GM23248 (cell line): ENCODE measurements at places on chromosomes 12 and 14. TPM values are rescaled to one million over a fixed set of nuclear protein-coding genes. Genes with fewer than 3 reads are reported as not detected.

Gene PRR4
- polyA plus RNA-seq = 1.8 and 3.9 TPM in 2 replicates

DNA sequence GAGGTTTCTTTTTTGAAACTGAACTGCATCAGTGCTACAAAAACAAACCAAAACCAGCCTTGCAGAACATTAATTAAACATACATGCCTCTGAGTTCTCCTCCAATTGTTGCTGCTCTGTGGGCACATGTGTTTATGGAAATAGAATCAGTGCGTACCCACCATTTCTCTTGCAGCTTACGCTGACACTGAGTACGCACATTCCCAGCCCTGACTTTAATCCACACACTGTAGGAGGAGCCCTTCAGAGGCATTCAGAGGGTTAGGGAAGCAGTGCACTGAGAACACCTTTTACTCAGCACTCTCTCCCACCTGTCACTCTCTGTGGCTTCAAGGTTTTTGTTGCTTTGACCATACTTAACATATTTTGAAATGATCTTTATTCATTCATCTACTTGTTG lies 250.5 kb upstream of the PWP1 start:
- no peak for DNase-seq

DNA sequence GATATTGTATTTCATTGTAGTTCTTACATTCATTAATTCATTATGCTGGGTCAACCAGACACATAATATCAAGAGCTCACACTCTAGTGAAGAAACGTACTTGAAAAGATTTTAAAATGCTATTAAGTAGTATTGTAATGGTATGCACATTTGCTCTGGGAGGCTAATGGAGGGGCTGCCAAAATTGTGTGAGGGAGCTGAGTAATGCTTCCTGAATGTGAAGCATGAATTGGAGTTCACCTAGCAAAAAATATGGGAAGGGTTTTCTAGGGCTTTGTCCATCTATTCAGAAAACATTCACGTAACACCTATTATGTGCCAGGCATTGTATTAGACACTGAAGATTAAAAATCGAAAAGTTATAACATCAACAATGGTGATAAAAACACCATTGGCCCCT lies 403.8 kb upstream of the PDE3A start:
- DNase-seq = peak; percentile 34

DNA sequence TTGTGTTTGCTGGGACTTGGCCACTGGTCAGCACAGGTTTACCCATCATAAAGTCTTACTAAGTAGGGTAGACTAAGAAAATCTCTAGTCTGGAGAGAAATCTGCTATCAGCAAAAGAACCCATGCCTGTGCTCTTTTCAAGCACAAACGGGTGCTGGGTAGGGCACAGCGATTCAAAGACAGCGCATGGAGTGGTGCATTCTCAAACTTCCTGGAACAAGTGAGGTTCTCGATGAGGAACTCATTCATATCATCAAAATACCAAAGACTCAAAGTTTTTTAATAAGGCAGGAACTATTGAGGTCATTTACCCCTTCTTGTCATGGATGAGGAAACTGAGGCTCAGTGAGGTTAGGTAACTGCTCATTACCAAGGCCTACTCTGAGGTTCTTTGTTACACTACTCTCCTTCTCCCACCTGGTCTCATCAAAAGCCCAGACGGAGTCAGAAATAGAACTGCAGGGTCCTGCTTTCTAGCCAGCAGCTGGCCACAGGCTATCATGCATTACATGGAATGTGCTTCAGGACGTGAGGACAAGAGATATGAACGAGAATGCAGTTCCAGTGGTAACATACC lies 390.3 kb downstream of the ZFP36L1 start:
- no peak for DNase-seq

DNA sequence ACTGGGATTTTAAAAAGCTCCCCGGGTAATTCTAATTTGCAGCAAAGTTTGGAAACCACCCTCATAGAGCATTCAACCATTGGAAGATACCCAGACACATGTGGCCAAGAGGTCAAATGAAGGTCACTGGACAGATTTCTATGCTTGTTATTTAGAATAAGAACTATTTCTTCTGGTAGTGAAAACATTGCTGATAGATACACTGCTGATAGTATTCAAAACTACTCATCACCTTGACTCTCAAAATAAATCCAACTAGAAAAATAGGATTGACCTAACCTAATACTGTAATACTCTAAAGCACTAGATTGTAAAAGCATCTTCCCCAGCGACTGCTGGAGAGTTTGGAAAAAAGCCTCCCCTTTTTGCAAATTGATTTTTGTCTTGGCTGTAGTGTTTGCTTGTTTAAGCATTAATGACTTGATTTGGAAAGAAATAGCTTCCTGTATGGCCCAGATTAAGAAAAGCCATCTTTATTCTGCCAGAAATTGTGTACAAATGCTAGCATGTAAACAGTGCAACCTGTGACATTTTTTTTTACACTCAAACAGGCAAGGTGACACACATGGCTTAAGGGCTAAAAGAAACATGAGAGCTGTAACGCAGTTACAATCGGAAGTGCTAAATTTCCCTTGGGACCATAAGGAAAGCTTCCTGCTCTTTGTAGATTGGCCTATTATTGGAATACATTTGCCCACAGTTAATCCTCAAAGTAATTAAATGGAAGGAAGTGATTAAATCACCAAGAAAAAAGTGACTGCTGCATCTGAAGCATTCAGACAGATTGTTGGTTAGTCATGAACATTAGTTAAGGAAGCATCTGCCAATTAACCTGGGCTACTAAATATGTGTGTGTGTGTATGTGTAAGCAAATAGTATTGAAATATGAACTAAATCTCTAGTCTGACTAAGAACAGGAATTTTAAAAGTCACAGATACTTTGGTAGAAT lies 356.5 kb upstream of the ATP2B1 start:
- DNase-seq = peak; percentile 22
